Activated T-cell treated with anti-CD3 and anti-CD28 coated beads, Interleukin-2, amount 50 U/mL, for 72 hours (primary cell): ENCODE measurements at places on chromosomes 3 and 15. TPM values are rescaled to one million over a fixed set of nuclear protein-coding genes. Genes with fewer than 3 reads are reported as not detected.

GRCh38 chr3:46508850-46509591 is 11.2 kb downstream of the RTP3 start:
- DNase-seq = no peak

DNA sequence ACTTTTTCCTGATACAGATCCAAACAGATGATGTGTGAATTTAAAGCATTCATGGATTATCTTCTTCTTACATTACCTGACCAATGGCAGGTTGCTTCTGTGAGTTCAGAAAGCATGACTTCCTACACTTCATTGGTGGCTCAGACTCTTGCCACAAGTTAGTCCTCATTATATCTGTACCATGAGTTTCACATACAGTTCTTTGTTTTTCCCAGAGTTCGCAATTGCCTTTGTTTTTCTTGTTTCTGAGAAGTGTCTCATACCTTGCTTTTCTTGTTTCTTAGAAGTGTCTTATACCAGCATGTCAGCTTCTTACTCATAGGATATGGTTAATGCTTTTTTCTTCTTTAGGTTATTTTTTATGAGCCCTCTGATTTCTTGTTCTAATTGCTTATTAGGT is 133.8 kb upstream of the TLE3 start:
- DNase-seq = no peak

DNA sequence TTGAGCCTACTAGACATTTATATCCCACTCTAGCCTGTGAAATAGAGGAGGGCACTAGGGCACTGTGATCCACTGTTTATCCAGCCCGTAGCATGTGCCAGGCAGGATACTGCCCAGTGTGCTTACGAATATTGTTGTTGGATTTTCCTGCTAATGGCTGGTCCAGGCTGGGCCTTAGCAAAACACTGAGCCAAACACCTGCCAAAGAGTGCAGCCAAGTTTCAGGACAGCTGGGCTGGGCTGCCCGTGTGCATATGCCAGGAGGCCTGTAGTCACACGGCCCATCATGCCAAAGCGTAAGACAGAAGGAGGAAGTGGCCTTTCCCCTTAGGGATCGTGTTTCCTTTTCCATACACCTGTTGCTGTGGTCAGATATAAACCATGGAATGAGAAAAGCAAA is 54.5 kb upstream of the ABHD10 start:
- no peak for DNase-seq

DNA sequence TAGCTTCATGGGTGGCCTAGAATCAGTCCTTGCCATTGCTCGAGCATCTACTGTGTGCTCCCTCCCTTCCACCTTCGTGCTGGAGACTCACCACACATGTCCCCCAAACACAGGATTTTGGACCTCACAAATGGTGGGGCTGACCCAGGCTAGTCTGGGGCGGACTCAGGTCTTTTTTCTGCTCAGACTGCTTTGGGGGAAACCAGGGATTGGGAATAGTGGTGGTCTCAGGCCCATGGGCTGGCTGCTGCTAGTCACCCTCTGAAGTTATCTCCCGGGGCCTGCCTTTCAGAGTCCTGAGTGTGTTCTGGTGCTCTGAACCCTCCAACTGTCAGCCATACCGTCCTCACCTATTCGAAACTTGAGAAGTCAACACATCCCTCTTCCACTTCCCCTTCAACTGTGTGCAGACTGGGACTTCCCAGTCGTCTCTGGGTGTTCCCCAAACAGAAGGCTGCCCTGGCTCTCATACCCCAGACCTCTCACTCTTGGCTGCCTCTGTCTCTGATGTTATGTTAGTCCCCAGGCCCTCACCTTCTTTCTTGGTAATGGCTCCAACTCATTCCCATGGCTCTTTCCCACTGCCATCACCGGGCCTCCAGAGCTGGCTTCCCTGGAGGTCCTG is 46.0 kb downstream of the PPCDC start:
- no peak for DNase-seq

DNA sequence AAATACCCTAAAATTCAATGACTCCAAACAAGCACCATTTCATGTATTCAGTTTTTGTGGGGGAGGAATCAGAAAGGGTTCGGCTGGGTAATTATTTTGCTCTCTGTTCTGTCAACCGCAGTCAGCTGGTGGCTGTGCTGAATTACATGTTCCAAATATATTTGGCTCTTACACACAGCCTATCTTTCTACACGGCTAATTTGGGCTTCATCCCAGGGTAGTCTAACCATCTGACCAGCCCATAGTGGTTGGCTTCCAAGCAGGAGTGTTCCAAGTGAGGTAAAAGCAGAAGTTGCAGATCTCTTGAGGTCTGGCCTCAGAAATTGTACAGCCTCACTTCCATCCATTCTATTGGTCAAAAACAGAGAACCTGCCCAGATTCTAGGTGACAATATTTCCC is 760.8 kb upstream of the SEMA6D start:
- DNase-seq = no peak

DNA sequence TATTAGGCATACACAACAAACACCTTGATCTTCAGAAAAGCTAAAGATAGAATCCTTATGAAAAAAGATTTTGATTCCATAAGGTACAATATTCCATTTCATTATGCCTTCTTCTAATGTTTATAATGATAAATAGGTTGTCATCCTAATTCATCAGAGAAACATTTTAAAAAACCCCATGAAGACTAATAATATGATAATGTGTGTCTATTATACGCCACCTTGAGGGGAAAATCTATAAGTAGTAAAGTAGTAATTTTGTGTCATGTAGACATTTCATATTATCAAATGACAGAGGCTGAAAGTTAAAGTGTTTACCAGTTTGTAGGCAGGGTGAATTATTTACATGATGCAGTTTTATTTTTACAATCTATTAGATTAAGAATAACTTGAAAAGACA is 524.3 kb downstream of the GBE1 start:
- DNase-seq = no peak

DNA sequence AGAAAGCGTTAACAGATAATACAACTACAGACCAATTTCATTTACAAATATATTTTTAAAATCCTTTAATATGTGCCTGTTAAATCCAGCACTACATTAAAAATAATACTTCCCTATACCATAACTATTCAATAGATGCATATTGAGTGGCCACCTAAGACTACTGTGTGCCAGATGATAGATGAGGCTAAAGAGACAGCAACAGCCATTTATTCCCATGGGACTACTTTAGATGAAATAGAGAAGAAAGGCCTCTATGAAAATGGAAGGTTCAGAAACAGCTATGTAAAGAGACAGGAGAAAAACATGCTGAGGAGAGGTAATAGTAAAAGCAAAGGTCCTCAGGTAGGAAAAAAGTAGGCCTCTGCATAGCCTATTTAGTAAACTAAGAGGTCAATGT is 358.1 kb downstream of the ULK4 start:
- DNase-seq = no peak

DNA sequence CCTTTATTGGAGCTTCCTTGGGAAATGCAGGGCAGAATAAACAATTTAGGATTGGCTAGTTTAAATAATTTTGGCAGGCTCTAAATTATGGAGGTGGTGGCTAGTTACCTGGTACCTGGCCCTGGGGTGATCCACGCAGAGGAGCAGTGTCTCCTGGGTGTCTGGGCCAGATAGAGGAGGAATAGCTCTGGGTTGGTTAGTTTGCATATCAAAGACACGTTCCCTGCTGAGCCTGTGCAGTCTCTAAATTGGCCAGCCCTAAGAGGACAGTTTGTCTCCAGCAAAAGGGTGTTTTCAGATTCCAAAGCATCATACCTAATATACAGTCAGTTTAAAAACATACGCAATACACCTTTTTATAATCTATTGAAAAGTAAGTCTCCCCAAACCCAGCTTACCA is 333.3 kb upstream of the TPM1 start:
- DNase-seq = no peak

- DNase-seq = peak; percentile 12
These were observed 5.2 kb downstream of the KBTBD13 start for GRCh38 chr15:65081758-65082157.

DNA sequence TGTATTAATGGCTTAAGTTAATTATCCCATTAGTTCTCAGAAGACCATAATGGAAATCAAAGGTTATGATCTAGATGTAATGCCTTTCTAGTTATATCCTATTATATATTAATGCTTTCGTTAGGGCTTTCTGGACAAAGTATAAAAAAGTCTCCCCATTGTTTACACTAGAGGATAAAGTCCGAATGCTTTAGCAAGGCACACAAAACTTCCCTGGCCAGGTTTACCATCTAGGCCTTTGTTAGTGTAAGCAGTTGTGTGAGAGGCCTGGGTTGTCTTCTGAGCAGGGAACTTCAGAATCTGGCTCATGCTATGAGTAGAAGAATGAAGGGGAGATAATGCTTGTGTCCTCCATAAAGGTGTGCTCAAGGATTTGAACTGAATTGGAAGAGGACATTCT is 106.3 kb upstream of the MEIS2 start:
- DNase-seq = no peak

DNA sequence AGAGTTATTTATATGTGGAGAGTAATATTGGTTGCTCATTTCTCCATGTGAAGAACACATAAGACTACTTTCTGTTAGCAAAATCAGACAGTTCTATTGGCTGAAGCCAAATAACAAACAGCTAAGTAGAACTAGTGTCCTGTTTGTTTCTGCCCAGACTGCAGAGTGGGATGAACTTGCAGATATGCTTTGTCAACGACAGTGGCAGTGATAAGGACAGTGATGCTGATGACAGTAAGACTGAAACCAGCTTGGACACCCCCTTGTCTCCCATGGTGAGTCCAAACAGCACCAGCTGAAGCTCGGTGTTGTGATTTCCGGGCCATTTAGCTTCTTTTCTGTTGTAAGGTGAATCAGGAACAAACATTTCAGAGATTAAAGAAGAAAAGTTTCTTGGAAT is 102.6 kb upstream of the IL12A start:
- DNase-seq = no peak

DNA sequence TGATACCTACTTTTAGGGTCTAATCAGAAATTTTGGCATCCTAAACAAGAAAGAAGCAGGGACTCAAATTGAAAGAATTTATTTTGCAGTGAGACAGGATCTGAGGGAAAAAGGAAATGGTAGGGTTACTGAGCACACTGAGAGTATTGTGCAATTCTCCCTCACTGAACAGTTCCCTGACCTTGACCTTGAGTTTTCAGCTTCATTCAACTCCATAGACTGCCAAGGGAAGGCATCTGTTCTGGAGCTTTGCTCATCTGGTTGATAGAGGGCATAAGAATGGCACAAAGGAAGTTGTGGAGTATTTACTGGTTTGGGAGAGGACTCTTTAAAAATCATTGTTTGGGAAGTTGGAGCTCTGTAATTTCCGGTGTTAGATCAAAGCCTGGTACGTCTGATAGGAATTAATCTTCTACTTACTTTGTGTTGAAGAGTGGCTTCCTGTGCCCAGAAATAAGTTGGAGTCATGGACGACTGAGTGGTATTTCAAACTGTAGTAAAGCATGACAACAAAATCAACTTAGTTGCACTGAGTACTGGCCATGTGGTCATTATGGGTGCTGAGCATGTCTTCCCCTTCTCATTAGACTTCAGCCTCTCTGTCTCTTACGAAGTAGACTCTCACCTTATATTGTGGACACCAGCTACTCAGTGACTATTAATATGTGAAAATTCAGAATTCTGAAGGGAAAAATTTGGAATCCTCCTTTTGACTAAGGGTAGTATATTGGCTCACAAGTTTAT is 40.8 kb downstream of the CLDN1 start:
- DNase-seq = no peak

DNA sequence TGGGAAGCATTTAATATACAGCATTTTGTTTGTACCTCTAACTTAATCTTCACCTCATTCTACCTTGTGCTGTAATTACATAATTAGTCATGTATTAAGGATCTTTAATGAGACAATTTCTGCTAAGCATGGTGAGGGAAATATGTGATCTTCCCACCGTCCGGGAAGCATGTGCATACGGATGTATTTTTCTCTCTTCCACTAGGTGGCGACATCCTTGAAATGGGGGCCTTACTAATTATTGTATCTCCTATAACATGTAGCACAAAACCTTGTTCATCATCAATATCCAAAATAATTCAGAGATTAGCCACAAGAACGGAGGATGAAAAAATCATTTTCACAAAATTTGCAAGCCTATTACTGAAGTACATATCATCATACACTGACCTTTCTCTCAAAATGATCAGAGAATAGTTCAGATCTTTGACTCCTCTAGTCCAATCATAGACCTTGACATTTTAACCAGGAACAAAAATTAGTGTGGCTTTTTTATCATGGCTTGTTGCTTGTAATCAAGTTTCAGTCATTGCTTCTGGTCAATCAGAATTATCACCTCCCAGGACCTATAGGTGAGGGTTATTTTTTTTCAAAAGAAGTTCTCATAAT is 148.9 kb upstream of the GBE1 start:
- peak; percentile 4 for DNase-seq

DNA sequence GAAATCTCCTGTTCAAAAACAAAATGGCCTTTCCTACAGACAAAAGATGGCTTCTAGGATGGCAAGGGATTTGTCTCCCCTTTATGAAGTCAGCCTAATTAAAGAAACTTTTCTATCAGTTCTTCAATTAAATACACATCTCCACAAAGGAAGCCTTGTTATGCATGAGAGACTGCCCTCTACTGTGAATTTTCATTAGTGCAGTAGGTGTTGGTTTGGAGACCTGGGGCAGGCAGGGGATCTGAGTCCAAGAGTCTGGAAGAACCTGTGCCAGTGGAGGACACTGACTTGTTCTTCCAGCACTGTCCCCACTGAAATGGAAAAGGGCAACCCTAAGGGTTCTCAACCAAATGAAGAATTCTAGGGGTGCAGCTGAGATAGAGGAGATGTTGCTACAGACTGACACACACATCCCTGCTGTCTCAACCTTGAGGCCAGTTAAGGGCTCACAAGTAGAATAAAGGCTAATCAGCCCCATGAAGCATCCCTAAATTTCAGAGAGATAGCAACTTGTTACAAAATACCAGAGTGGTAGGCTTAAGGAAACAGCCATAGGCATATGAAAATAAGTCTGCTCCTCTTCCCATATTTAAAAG is 174.0 kb upstream of the PRICKLE2 start:
- DNase-seq = peak; percentile 2

DNA sequence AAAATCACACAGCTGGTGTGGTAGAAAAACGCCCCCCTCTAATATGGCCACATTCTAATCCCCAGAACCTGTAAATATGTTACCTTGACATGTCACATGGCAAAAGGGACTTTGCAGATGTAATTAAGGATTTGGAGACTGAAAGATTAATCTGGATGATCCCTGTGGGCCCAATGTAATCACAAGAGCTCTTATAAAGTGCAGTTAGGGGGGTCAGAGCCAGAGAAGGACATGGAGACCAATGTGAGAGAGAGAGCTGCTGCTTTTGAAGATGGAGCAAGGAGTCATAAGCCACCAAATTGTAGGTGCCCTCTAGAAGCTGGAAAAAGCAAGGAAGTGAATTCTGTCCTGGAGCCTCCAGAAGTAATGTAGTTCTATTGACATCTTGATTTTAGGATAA is 152.6 kb downstream of the PEX5L start:
- DNase-seq = no peak

DNA sequence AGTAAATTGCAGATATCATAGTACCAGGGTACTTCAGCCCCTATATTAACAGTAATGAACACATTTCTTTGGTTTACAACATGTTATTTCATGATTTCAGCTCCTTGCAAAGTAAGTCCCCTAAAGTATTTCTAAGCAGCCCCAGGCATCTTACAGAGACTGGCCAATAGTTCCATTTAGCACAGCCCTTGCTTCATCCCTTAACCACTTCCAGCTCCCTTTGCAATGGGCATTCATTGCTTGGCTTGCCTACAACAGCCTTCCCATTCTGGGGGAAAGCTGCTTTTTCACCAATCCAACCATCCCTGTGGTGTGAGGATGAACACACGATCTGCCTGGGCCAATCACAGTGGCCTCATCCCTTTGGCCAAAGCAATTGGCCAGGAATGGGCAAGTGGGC is 67.2 kb upstream of the XCR1 start:
- DNase-seq = no peak

The RPP25 gene
- total RNA-seq = 2.2 TPM

The ACTC1 gene
- total RNA-seq = not detected

The CHDH gene
- total RNA-seq = 0.69 TPM

The FOXB1 gene
- 6.0 TPM for total RNA-seq

The LRRN1 gene
- 2.6 TPM for total RNA-seq

The DHX36 gene
- 73.9 TPM for total RNA-seq
